ENCODE measurements at places on chromosomes 11 and 22.

- no peak for DNase-seq
Observed at GRCh38 chr11:84128840-84129239, 842.7 kb upstream of the CCDC90B start.

DNA sequence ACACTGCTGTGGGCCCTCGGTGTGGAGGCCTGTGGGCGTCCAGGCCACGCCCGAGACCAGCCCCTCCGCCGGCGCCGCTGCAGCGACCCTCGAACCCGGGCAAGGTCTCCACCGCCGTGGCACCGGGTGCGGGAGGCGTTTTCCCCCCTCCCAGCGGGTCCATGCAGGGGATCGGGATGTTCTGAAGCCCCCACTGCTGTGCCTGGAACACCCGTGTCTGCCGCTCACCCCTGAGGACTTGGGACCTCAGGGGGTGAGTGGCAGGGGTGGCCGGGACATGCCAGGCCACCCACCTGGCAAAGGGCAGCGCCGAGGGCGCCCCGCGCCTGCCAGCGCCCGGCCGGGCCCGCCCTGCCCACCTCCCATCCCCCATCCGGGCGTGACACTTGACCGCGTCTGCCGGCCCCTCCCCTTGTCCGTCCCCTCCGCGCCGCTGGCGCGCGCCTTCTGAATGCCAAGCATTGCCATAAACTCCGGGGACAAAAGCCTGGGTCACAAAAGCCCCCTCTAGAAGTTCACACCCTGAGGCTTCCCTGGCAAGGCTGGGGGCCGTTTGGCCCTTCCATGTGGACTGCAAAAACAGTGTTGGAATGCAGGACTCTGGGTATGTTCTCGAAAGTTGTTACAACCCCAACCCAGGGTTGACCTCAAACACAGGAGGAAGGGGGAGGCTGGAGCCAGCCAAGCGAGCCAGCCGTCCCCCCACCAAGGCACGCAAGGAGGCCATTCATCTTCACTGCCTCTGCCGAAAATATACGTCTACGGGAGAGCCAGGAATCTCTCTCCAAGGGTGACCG, 819 bp upstream of the KCNQ1OT1 start:
- DNase-seq, result no peak

DNA sequence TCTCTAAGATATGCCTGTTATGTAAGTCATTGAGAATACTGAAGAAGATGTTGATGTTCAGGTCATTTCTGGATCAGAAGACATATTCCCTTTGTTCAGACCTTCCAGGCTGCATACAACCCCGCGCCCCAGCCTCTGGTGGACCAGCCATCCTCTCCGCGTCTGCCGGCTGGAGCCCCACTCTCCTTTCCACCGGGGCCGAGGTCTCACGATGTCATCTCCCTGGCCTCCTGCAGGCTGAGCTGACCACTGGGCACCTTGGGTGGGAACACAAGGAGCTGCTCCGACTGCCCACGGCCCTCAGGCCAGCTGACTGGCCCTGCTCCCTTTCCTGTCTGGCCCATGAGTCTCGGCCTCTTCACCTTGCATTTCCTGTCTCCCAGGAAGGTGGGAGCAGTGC, 124.6 kb downstream of the SHANK2 start:
- no peak for DNase-seq

DNA sequence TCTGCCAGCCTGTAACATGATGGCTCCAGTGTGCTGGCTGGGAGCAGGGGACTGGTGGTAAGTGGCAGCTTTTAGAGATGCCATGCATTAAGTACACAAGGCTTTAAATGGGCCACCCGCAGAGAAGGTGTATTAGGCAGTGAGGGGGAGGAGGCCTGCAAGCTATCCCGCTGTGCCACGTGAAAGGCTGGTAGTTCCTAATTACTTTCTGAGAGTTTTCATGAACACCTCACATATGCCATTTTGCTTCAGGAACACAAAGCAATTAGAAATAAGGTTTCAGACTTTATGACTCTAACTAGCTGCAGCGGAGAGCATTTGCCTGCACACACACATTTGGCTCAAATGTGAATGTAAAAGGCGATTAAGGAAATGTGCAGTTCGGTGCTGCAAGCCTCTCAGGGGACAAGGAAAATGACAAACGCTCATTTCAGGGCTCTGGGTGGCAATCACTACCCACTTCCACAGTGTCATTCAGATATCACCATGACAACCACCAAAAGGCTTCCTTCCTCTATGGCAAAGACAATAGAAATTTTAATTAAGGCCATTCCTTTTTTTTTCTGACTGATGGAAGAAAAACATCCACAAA, 116.6 kb downstream of the PLEKHA7 start:
- no peak for DNase-seq

DNA sequence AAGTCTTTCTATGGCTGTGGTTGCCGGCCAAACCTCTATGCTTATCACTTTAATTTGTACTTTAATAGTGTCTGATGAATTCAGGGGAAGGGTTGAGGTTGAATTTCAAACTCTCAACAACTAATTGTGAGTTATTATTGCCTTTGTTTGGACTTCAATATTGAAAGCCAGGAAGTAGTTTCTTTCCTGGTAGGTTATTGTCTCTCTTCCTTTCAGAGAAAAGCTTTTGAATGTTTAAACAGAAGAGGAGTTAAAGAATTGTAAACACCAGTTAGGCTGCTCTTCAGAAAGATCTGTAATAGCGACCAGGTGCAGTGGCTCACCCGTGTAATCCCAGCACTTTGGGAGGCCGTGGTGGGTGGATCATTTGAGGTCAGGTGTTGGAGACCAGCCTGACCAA, 22.2 kb downstream of the NNMT start:
- no peak for DNase-seq

GRCh38 chr11:62337303-62338181, at the start of gene ASRGL1:
Gene ASRGL1 (plus strand): TSS chr11:62337448. CDS start chr11:62337978, 530 bp downstream.
- DNase-seq, result peak; percentile 87

DNA sequence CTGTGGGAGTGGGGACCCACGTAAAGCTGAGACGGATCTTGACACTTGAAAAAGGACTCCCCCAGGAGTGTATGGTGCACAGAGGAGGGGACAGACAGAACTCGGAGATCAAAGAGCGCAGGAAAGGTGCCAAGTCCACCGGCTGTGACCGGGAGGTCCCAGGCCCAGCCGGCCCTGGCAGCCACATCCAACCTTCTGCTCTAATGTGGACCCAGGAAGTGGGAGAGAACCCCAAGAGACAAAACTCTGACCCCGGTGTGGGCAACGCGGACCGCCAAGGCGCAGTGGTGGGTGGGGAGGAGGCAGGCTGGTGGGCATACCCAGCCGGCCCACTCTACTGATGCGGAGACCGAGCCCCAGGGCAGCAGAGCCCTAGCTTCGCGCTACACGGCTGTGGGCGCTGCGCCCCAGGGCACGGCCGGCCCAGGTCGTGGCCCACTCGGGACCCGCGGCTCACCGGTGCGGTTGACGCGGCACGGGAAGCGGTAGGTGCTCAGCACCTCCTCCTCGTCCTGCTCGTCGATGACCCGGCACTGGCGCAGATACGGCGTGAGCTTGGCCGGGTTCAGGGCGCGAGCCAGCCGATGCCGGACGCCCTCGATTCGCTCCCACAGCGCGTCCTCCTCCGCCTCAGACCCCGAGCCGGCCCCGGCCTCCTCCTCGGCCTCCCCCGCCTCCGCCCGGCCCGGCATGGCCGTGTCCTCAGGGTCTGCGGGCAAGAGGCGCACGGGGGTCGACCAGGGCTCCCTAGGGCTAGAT, 527 bp downstream of the CARD10 start:
- no peak for DNase-seq

GRCh38 chr11:13857828-13858227, 104.7 kb upstream of the SPON1 start:
- DNase-seq, result no peak
